Activated T-cell treated with anti-CD3 and anti-CD28 coated beads, Interleukin-2, amount 50 U/mL, for 1 hour (primary cell): ENCODE measurements at places on chromosomes 3 and 15.

- no peak for DNase-seq
These were observed 52.7 kb downstream of the RBMS3 start for GRCh38 chr3:29333576-29333975.

GRCh38 chr3:62686503-62687294 is 188.5 kb downstream of the CADPS start:
- no peak for DNase-seq

GRCh38 chr3:157844800-157845565 is 261.2 kb downstream of the SHOX2 start:
- no peak for DNase-seq

DNA sequence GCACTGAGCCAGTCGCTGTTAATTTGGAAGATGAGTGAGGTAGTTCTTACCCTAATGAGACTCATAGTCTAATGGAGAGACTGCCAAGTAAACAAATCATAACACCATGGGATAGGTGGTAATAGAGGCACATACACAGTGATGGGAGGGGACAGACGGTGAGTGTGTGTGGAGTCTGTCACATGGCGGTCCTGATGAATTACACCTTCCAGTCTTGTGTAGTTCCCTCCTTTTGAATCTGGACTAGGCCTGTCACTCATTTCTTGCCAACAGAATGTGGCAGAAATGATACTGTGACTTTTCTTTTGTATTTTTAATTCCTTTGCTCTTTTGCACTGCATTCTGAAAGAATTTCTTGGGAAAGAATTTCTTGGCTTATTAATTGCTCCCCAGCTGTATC is 78.1 kb downstream of the NR1D2 start:
- no peak for DNase-seq

DNA sequence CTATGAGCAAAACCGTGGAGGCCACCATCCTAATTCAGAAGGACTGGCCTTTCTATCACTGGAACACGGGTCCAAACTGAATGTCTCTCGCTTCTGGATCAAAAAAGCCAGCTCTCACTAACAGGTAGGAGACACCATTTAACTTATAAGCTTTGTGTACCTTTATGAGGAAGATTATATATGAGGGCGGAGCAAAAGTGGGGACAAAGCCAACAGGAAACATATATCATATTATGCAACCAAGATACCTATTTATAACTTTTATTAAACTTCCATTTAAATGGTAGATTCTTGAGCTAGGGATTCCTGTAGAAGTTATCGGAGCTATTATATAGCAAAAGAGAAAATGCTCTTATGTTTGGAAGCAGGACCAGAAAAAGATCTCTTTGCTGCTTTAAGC is 78.4 kb downstream of the IGF2BP2 start:
- no peak for DNase-seq

DNA sequence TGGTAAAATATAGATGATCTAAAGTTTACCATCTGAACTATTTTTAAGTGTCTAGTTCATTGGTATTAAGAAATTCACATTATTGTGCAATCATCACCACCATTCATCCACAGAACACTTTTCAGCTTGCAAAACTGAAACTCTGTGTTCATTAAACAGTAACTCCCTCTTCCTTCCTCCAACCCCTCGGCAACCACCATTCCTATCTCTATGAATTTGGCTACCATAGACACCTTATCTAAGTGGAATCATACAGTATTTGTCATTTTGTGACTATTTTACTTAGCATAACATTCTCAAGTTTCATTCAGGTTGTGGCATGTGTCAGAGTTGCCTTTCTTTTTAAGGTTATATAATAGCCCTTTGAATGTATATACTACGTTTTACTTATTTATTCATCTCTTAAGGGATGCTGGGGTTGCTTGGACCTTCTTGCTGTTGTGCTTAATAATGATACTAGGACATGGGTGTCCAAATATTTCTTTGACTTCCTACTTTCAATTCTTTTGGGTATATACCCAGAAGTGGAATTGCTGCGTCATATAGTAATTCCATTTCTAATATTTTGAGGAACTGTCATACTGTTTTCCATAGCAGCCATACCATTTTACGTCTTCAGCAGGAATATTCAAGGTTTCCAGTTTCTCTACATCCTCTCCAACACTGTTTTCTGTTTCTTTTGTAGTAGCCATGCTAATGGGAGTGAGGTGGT is 20.9 kb downstream of the KAT2B start:
- DNase-seq, result no peak

- no peak for DNase-seq
These were observed 413.7 kb downstream of the LPP start for GRCh38 chr3:188567478-188568195.

DNA sequence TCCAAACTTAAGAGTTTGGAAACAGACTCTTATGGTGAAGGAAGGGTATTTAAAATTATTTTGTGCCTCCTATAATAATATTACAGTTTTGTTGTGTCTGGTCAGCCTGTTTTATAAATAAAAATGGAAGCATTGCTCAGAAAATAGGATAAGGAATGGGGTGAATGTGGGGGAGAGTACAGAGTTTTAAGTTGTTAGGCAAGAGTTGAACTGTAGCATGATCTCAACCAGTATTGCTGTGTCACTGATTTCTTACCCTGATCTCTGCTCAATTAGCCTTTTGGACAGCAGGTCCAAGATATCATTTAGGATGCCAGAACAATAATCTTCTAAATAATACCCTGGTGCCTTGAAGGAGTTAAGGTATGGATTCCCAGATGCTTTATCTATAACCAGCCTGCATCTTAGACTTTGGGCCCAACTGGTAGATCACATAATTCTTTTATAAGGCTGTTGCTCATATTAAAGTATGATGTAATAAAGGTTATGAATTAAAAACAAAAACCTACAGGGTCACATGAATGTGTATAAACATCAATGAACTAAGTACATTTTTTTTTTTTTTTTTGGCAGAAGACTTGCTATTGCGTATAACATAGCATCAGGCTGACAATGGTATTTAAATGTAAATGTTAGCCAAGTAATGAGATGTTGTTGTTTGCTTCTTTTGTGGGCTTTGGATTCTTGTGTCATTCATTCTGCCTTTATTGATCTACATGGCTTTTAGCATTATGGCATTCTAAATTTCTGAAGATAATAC is 70.0 kb downstream of the MITF start:
- no peak for DNase-seq

DNA sequence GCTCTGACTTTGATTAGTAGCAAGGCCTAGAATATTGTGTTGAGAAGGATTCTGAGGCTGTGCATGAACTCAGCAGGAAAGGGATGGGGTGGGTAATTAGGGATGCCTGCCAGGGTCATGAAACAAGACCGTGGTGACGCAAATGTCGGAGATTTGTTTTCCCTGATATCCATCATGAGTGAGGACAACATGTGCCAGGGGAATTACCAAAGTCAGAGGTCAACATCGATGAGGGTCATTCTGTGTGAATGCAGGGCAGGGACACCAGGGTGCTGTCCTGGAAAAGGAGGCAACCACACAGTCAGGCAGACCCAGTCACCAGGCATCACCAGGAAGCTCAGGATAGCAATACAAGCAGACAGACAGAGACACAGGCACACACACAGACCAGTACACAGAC is 52.2 kb downstream of the SLCO2A1 start:
- DNase-seq, result no peak

DNA sequence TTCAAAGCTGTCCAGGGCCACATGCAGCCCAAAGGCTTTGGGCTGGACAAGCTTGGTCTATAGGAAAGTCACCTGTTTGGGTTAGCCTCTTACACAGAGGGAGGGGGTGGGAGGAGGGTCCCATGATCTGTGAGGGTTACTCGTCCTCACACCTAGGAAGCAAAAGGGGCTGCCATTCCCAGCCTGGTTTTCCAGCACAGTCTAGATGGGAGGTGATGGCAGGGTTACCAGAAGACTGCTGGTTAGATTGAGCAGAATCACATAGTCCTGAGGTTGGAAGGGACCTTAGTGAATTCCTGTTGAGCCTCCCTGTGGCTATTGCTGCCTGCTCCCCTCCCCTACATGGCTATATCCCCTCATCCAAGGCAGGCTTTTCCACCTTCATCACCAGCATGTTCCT is 101.8 kb downstream of the SEMA5B start:
- no peak for DNase-seq

- no peak for DNase-seq
These were observed 9.2 kb upstream of the ATP8B4 start for GRCh38 chr15:50128266-50128665.
